ENCODE measurements at places on chromosomes 5 and 9. TPM values are rescaled to one million over a fixed set of nuclear protein-coding genes. Genes with fewer than 3 reads are reported as not detected.

GRCh38 chr5:14186059-14186830 lies 43.1 kb downstream of the TRIO start:
- DNase-seq: no peak

ANKRD33B gene
- 1.4 TPM for polyA plus RNA-seq

MEIKIN gene
- polyA plus RNA-seq: not detected

GRCh38 chr9:77293949-77294348 lies 116.6 kb downstream of the VPS13A start:
- no peak for DNase-seq

- no peak for DNase-seq
These were observed 4.2 kb upstream of the GDNF start for GRCh38 chr5:37844009-37844408.

AIF1L gene
- 10.2 TPM for polyA plus RNA-seq

- DNase-seq: no peak
These were observed 109.1 kb downstream of the ZNF462 start for GRCh38 chr9:106972082-106972481.
